ENCODE measurements at places on chromosomes 16 and 17.

DNA sequence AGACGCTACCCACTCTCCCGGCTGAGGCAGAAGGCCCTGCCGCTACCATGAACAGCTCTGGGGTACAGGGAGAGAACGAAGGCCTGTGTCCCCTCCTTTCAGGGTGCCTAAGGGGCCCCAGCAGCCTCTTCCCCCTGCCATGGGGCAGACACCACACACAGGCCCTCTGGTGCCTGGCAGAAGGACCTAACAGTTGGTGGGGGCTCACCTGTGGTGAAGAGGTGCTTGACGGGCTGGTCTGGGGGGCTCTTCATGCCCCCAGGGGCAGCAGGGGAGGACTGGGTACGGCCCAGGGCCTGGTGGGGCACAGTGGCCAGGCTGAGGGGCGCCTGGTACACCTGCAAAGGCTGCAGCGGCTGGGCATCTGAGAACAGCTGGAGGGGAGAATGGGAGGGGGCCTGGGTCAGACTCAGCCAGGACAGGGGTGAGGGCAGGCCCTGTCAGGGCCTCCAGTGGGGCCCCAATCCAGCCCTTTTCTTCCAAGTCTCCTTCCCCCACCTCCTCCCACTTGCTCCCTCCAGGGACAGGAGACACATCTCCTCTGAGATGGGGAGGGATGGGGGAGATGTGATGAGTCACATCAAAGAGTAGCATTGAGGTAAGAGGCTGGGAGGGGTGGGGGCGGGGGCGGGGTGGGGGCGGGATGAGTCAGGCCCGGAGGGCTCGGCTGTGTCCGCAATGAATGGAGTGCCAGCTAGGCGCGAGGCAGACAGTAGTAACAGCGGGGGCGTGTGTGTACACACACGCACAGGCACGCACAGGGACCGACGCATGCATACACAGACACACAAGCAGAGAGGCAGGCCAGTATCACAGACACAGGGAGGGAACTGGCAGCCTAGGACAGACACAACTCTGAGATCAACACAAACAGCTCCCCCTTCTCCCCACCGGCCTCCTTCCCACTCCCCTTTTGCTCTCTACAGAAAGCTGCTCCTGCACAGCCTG, 16.1 kb downstream of the G6PC3 start:
- no peak for DNase-seq

GRCh38 chr17:32297424-32297823, 31.8 kb downstream of the RHBDL3 start:
- no peak for DNase-seq

DNA sequence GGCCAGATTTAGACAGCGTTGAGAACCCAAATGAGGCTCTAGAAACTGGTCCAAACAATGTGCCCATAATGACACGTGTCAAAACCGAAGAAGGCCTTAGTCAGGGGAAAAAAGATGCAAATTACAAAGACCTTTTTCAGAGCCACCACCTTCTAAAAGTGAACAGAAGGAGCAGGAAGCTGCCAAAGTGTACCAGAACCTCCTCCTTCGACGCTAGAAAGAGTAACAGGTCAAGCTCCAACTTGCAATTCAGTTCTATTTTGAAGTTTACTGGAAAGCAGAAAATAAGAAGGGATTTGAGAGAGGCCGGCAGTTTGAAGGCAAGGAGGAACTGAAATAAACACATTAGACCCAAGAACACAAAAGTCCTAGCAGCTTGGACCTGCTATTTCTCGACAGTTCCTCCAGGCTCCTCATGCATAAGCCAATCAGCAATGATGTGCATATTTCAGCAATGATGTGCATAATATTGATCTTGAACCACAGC, 61.8 kb downstream of the XYLT1 start:
- DNase-seq, result no peak

- no peak for DNase-seq
Measured at GRCh38 chr17:80782536-80783427, 208.9 kb upstream of the CHMP6 start.

DNA sequence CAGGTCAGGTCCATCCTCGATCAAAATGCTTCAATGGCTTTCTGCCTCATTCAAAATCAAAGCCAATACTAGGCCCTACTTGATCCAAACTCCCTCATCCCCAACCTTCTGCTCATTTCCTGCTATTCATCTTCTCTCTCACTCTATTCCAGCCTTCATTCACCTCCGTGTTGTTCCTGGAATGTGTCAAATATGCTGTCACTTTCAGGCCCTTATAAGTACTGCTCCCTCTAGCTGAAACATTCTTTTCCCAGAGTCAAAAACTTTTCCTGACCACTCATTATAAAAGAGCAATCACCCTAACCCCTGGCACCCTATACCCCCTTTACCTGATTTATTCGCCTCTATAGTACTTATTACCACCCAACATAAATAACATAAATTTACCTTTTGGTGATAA, 303.7 kb upstream of the PMFBP1 start:
- DNase-seq, result no peak

- no peak for DNase-seq
Measured at GRCh38 chr16:85715169-85716021, 26.6 kb upstream of the GINS2 start.

Measured in activated CD4-positive, CD25-positive, alpha-beta regulatory T cell (primary cell).